Ammon's horn (tissue), 1 donor: ENCODE measurements at places on chromosomes 12 and 14.

GRCh38 chr14:21233457-21234076 is 35.7 kb downstream of the HNRNPC start:
- DNase-seq: no peak

DNA sequence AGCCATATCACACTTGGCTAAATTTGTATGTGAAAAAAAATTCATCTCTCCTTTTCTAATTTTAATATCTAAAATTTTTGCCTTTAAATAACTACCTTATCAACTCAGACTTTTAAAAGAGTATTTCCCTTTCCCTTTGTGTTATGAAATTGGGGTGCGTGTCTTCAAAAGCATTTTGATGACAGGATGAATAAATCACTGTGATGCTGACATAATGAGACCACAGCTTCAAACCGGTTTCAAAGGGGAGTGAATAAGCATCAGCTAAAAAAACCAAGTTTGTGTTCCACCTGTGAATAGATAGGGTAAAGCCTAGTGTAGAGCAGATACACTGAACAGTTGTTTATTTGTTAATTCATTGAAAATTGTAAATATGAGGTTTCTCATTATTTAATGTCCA is 85.0 kb downstream of the LGR5 start:
- DNase-seq: no peak

DNA sequence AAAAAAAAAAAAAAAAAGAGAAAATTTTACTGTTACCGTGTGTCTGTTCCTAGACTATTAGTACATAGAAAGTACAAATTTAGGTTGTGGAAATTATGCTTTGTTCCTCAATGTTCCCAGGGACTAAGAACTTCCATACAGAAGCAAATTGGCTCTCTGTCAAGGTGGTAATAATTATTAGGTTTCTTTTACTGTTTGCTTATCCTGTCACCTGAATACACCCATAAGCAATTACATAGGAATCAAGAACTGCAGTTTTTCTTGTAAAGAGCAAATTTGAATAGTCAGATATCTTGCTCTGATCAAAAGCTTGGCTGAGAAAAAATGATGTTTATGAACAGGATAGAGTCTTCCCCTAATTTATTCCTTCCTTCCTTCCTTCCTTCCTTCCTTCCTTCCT is 191.2 kb downstream of the AEBP2 start:
- no peak for DNase-seq

DNA sequence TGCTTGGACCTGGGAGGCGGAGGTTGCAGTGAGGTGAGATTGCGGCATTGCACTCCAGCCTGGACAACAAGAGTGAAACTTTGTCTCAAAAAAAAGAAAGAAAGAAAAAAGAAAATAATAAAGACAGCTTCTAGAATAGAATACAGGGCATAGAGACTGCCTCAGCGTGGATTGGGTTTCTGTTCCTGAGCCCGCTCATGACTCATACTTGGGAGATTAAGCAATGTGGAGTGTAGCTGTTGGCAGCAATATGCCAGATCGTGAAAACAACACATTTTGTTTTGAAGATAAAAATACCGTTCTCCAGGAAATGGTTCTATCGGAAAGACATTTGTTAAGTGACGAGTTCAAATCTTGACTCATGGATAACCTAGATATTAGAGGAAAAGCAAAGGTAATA is 67.2 kb downstream of the GLT1D1 start:
- peak; percentile 82 for DNase-seq

GRCh38 chr12:20174528-20175175 is 193.7 kb upstream of the PDE3A start:
- DNase-seq: no peak

DNA sequence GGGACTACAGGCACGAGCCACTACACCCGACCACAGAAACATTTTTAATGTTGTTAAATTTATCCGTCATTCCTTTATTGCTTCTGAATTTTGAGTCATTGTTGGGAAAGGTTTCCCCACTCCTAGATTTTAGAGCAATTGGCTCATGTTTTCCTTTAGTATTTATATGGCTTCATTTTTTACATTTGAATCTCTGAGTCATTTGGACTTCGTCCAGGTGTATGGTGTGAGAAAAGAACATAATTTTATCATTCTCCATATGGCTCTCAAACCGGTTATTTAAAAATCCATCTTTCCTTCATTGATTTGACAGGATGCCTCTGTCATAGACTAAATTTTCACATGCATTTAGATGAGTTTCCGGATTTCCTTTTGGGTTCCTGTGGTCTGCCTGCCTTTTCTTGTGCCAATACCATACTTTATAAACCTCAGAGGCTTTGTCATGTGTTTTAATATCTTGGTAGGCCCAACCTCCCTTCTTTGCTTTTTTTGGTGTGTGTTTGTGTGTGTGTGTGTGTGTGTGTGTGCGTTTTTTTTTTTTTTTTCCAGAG is 30.9 kb downstream of the LRTM2 start:
- DNase-seq: no peak

- DNase-seq: peak; percentile 13
Observed at GRCh38 chr12:64682572-64683277, 72.4 kb downstream of the RASSF3 start.
